ENCODE measurements at places on chromosomes 1 and 21. TPM values are rescaled to one million over a fixed set of nuclear protein-coding genes. Genes with fewer than 3 reads are reported as not detected.
A peak's percentile ranks its signal among the peaks of the same experiment; 100 is the strongest.

The GPR37L1 gene
- total RNA-seq: under 0.01 TPM

DNA sequence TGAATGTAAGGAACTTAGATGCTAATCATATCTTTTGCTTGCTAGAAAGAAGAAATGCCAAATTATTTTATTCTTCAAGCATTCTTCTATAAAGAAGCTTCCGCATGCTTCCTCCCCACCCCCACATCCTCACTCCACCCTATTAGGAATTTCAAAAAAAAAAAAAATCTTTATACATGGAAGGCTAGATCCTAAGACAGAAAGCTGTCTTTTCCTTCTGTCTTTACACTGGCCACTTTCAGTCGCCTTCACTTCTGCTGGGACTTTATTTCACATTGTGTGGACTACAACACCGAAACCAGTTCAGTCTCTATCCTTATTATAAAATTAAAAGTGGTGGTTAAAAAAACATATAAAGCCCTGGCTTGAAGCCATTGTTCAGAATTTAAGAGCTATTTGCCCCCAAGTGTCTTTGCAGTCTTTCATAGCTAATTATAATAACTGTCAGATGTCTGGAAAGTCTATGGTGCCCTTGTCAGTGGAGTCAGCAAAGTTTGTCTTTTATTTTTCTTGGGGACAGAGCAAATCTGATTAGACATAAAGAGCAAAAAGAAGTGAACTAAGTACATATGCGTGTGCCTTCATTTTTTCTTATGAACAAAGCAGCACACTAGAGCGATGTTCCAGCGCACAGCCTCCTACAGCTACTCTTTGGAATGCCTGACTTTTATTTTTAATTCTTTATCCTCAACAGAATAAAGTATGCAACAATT lies 297.7 kb downstream of the PTPRC start:
- DNase-seq: peak; percentile 43

The ARTN gene
- total RNA-seq: not detected

- no peak for DNase-seq
Observed at GRCh38 chr1:88191917-88192316, 492.2 kb upstream of the PKN2 start.

The RNU1-2 gene
- not detected for total RNA-seq

- no peak for DNase-seq
Observed at GRCh38 chr21:29293495-29293894, 5.2 kb upstream of the BACH1 start.

The TTC39A gene
- 0.64 TPM for total RNA-seq

GRCh38 chr1:17109892-17110554 lies 9.2 kb downstream of the PADI2 start:
- DNase-seq: no peak

The RPTN gene
- total RNA-seq: not detected

GRCh38 chr1:227124473-227124872 lies 184.4 kb downstream of the COQ8A start:
- DNase-seq: no peak

- DNase-seq: no peak
Observed at GRCh38 chr1:64051796-64052195, 151.6 kb upstream of the UBE2U start.

GRCh38 chr1:115426231-115426771 lies 88.3 kb upstream of the NGF start:
- DNase-seq: peak; percentile 74

DNA sequence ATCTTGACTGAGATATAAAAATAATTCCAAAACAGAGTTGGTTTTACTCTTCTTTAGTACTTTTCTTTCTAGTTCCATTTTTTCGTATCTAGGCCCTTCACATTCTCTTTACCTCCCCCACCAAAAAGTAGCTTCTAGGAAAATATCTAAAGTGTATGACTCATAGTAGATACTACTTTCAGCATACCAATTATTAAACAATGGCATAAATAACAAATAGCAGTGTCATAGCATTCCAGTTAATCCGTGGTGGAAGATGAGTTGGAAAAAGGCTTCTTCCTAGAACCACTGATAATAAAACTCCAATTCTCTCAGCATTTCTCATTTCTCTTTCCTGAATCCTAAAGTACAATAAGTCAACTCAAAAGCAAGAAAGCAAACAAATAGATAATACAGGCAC lies 859.0 kb upstream of the B3GALT2 start:
- DNase-seq: no peak

DNA sequence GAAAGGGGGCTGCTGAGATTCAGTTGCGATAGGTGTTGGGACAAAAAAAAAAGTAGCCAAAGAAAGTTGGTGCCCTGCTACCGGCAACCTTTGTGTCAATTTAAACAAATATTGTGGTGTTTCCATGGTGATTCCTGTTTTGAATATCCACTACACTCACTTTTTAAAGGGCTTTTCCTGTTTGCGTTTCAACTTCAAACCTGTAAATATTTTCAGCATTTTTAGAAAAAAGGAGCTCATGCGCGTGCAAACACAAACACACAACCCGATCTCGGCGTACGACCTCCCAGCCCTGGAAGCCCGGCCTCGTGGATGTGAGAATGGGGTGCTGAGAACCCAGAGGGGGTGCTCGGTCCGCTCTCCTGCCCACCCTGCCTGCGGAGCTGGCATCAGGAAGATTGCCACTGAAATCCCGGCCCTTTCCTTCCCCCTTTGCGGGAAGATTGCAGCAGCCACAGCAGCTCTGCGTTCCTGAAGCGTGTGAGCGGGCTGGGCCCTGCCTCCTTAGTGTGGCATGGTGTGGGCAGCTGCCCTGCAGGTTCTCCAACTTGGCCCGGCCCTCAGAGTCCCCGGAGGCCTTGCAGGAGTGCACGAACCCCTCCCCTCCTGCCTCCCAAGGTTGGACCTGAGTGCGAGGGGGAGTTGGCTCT lies 34.8 kb downstream of the CASZ1 start:
- DNase-seq: no peak

The VWA5B1 gene
- not detected for total RNA-seq

- no peak for DNase-seq
Observed at GRCh38 chr1:234912548-234913277, 215.9 kb downstream of the TOMM20 start.

DNA sequence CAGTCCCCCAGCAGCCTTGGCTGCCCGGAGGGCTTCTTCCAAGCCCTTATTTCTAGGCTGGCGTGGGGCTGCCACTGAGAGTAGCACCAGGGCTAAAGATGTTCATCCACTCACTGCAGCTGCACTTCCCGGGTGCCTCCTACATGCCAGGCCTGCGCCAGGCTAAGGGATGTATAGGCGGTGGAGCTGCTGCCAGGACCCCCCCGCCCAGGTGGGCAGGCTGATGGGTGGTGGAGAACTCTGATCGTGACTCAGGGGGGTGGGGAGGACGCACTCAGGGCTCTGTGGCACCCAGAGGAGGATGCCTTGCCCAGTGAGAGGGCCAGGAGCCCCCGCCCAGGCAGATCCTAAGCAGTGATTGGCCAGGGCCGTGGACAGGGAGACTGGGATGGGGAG lies 34.1 kb downstream of the CFAP74 start:
- no peak for DNase-seq

- no peak for DNase-seq
Observed at GRCh38 chr1:240806200-240806745, 194.3 kb upstream of the GREM2 start.

- peak; percentile 80 for DNase-seq
Observed at GRCh38 chr1:78676347-78676982, 26.8 kb downstream of the IFI44 start.

GRCh38 chr1:63955370-63956145 lies 181.7 kb downstream of the ROR1 start:
- no peak for DNase-seq

- no peak for DNase-seq
Observed at GRCh38 chr1:30525631-30525970, 197.8 kb downstream of the MATN1 start.

- DNase-seq: peak; percentile 76
Observed at GRCh38 chr1:27122652-27123051, 32.3 kb downstream of the SLC9A1 start.

DNA sequence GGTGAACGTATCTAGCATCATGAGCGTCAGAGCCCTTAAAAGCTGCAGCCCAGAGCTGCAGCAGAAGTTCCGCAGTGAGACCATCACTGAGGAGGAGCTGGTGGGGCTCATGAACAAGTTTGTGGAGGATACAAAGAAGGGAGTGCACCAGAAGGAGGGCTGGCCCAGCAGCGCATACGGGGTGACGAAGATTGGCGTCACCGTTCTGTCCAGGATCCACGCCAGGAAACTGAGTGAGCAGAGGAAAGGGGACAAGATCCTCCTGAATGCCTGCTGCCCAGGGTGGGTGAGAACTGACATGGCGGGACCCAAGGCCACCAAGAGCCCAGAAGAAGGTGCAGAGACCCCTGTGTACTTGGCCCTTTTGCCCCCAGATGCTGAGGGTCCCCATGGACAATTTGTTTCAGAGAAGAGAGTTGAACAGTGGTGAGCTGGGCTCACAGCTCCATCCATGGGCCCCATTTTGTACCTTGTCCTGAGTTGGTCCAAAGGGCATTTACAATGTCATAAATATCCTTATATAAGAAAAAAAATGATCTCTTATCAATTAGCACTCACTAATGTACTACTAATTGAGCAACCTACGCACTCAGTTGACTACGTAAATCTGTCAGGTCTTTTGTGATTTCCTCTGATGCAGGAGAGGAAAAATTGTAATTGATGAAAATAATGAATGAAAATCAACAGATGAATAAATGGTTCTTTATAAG lies 2.8 kb downstream of the CBR1 start:
- DNase-seq: no peak

DNA sequence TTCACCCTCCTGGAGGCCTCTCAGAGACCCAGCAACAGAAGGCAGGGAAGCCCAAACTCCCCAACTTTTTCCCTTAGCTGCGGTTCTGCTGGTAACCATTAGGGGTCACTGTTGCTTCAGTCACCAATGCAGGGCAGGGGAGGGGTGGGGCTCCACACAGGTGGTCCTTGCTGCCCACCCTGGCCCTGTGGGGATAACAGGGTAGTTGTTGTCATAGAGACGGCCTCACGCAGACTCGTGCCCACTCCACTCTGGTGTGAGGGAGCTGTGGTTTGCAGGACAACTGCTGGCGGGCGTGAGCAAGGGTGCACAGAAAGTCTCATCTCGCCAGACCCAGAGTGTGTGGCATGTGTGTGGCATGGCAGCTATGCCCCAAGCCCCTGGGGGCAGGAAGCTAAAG lies 19.9 kb downstream of the INSRR start:
- DNase-seq: peak; percentile 13

DNA sequence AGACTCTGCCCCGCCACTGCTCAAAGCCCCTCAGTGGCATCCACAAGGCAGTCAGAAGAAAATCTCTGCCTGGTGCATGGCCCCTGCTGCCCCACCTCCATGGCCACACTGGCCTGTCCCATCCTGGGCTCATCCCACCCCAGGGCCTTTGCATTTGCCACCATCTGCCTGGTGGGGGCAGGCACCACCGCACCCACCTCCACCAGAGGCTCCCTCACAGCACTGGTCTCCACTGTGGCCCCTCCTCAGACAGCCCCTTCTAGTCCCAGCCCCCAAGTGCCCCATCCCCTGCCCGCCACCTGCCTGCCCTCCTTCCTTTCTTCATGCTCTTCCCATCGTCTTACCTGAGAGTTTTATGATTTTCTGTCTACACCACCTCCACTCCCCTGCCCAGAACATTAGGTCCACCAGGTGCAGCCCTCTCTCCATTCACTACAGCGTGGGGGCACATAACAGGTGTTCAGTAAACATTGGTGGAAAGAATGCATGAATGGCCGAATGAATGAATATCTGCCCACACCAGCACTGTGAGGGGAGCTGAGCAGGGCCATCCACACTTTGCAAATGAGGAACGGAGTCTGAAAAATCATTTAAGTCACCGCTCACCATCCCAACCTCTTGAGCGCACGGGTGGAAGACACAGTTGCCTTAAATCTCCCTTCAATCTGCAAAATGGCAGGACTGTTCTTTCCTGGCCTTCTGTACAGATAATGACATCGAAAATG lies 2.1 kb downstream of the PRDM15 start:
- no peak for DNase-seq

DNA sequence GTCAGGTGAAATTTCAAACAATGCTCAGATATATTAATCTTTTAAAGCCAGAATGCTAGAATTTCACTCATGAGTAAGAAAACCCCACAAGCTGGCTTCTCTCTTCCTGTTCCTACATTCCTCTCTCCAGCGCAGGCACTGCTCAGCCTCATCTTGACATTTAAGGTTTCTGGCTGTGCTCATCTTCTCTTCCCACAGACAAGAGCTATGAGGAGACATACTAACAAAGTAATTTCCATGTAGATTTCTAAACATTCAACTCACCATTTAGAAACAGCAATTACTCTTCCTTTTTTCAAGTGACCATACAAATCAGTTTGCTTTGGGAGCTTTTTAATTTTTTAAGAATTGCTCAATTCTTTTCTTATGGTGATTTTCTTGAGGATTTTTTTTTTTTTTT lies 7.8 kb upstream of the LRRC8D start:
- DNase-seq: peak; percentile 95

DNA sequence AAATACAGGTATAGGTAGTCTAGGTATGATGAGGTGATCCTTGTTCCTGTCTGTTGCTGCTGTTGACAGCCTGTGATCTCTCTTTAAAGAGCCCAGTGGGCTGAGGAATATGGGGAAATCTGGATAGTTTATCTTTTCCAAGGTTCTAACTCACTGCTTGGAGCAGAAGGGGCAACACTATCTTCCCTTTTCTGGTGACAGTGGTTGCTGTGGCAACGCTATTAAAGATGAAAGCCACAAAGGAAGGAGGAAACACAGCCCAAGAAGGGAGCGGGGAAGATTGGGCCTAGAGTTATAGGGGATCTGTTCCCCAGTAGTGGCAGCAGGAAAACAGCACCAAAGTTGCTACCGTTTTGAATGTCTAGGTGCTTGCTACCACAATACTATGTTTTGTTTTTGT lies 8.8 kb downstream of the PCP4L1 start:
- no peak for DNase-seq

GRCh38 chr1:43366179-43366578 lies 1.6 kb downstream of the ELOVL1 start:
- DNase-seq: no peak

DNA sequence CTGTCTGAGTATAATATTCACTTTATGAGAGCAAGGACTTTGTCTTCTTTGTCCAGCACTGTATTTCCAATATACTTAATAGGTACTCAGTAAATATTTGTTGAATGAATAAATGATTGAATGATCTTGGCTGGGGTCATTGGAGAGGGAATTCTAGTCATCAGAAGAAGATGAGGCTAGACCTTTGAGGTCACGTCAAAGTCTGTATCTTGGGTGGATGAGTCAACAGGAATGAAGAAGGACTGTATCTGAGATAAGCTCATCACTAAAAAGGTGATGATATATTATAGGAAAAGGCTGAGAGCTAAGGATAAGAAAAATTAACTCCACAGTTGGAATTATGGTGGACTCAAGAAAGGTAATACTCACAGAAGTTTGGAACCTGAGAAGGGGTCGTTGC lies 125.1 kb upstream of the MAGI3 start:
- DNase-seq: no peak

The GSTM5 gene
- 5.8 TPM for total RNA-seq
